Immature natural killer cell (primary cell): ENCODE measurements at places on chromosomes 6 and 20.

DNA sequence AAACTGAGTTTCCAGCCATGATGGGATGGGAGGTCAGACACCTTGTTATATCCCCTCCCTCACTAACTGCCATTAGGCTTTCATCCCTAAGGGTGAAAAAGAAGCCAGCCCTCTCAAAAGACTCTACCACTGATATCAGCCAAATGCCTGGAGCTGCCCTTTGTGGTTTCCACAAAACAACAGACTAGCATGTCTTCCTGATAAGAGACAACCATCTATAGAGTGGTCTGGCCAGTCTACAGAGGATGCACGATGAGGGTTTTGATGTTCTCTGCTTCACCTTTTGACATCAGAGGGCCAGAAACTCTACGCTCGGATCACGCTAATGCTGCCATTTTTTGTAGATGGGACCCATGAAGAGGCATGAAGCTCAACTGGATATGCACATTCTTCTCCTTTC, 61.7 kb upstream of the ARHGAP18 start:
- no peak for DNase-seq
- H3K36me3 ChIP-seq = no peaks in the 10 kb centered on the region
- H3K4me3 ChIP-seq = no peak overlapping the region
- H3K27me3 ChIP-seq = peaks cover 15% of the 10 kb centered on the region
- H3K4me1 ChIP-seq = peaks cover 16% of the 10 kb centered on the region

DNA sequence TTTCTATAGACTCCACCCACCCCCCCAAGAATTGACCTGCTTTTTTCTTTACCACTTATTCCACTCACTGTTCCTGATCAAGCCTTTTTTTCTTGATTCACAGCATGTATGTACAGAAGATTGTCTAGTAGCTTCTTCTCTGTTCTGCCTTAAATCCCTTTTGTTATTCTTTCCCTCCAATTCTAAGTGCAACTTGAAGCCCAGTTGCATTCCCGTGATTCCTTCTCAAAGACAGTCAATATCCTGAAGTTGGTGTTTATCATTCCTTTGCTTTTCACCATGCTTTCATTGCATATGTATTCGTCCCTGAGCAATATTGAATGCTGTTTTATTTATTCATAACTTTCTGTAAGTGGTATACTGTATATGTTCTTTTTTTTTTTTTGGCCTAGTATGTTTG, 21.0 kb downstream of the XRN2 start:
- peaks cover 2% of the 10 kb centered on the region for H3K27me3 ChIP-seq
- H3K4me1 ChIP-seq = peaks cover 64% of the 10 kb centered on the region
- H3K36me3 ChIP-seq = peaks cover 10% of the 10 kb centered on the region
- H3K4me3 ChIP-seq = no peak overlapping the region
- DNase-seq = no peak

- peaks cover 15% of the 10 kb centered on the region for H3K36me3 ChIP-seq
- peaks cover 42% of the 10 kb centered on the region for H3K4me1 ChIP-seq
- peak; percentile 86 for DNase-seq
- H3K4me3 ChIP-seq = peak overlapping the region; percentile 77
Observed at GRCh38 chr20:37990571-37991151, 42.6 kb downstream of the TTI1 start.

- no peaks in the 10 kb centered on the region for H3K36me3 ChIP-seq
- H3K27me3 ChIP-seq = no peaks in the 10 kb centered on the region
- no peak overlapping the region for H3K27ac ChIP-seq
- H3K4me1 ChIP-seq = no peaks in the 10 kb centered on the region
- DNase-seq = no peak
- no peak overlapping the region for H3K4me3 ChIP-seq
Observed at GRCh38 chr20:56004611-56005388, 519 bp downstream of the CBLN4 start.

DNA sequence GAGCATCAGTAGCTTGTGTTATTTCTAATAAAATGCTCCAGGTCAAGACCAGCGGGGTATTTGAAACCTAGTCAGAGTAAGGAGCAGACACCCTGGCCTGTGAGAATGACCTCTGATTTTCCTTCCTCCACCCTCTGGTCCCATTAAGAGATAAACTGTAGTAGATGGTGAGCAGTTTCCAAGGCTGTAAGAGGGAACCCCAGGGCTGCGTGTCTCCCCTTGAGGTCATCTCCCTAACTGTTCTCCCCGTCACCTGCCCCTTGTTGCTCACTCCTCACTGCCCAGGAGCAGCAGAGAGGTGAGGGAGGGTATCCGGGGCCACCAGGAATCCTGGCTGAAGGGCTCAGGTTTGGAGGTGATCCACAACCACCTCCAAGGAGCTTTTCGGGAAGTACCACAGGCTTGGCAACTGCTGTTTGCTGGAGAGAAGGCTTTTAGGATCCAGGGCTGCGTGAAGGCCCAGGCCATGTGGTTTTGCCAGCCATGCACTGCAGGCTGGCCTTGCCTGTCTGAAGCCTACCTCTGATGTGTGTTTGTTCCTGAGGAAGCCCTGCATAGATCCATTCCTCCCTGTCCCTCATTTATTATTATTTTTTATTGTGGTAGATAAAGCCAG, 62.5 kb downstream of the RREB1 start:
- no peak for DNase-seq
- H3K27ac ChIP-seq = peak overlapping the region; percentile 66
- no peak overlapping the region for H3K4me3 ChIP-seq
- no peaks in the 10 kb centered on the region for H3K36me3 ChIP-seq
- H3K27me3 ChIP-seq = no peaks in the 10 kb centered on the region
- H3K4me1 ChIP-seq = peaks cover 34% of the 10 kb centered on the region

GRCh38 chr20:63024573-63025392, 18.0 kb upstream of the BHLHE23 start:
- DNase-seq = no peak
- peaks cover 8% of the 10 kb centered on the region for H3K27me3 ChIP-seq
- H3K4me3 ChIP-seq = no peak overlapping the region

GRCh38 chr6:96032661-96033060, 16.9 kb downstream of the FUT9 start:
- H3K27ac ChIP-seq = no peak overlapping the region
- DNase-seq = no peak
- no peak overlapping the region for H3K4me3 ChIP-seq
- H3K36me3 ChIP-seq = no peaks in the 10 kb centered on the region
- H3K4me1 ChIP-seq = no peaks in the 10 kb centered on the region

- H3K4me3 ChIP-seq = no peak overlapping the region
- H3K4me1 ChIP-seq = no peaks in the 10 kb centered on the region
- no peak for DNase-seq
- H3K27ac ChIP-seq = no peak overlapping the region
- H3K27me3 ChIP-seq = no peaks in the 10 kb centered on the region
Observed at GRCh38 chr6:78599526-78599925, 267.8 kb upstream of the IRAK1BP1 start.

DNA sequence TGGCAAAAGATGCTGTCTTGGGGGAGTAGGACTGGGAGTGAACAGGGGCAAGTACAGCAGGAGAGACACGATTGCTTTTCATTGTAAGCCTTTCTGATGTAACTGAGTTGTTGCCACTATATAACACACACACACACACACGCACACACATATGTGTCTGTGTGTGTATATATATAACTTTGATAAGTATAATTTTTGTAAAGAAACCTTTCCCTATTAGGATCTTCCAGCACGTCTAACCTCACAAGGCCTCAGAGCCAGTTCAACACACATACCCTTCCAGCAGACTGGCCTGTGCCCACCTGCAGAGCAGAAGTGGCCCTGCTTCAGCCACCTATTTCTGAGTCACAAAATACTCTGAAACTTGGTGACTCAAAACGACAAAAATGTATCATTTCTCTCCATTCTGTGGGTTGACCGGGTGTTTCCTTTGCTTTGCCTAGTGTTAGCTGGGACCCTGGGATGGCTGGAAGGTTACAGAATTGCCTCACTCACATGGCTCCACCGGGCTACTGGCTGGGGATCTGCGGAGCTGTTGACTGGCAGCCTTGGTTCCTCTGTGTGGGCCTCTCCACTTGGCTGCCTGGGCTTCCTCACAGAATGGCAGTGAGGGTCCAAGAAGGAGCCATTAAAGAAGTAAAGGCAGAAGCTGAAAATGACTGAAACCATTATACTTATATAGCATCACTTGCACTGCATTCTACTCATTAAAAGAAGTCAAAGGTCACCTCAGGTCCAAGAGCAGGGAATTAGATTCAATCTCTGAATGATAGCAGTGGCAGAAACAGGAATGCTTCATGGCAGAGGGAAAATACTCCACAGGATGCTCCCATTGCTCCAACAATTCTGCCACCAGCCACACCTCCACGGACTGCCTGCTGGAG, 126.4 kb downstream of the BANF2 start:
- no peaks in the 10 kb centered on the region for H3K27me3 ChIP-seq
- no peaks in the 10 kb centered on the region for H3K36me3 ChIP-seq
- H3K27ac ChIP-seq = no peak overlapping the region
- no peaks in the 10 kb centered on the region for H3K4me1 ChIP-seq
- DNase-seq = no peak

DNA sequence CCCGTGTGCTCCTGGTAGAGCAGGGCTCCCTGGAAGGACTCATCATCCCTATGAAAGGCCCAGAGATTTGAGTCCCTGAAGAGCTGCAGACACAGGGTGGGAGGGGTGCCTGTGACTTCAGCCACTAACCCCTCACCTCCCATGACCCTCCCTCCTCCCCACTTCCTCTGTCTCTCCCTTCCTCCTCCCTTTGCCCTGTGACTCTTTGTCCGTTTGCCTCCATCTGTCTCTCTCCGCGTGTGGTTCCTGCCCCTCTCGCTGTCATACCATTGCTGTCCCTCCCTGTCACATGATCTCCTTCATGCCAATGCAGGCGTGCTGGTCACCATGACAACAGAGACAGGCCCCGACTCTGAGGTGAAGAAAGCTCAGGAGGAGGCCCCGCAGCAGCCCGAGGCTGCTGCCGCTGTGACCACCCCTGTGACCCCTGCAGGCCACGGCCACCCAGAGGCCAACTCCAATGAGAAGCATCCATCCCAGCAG, 19.0 kb downstream of the EPB41L1 start:
- no peak overlapping the region for H3K4me3 ChIP-seq
- peaks cover 4% of the 10 kb centered on the region for H3K4me1 ChIP-seq
- peaks cover 3% of the 10 kb centered on the region for H3K27me3 ChIP-seq

DNA sequence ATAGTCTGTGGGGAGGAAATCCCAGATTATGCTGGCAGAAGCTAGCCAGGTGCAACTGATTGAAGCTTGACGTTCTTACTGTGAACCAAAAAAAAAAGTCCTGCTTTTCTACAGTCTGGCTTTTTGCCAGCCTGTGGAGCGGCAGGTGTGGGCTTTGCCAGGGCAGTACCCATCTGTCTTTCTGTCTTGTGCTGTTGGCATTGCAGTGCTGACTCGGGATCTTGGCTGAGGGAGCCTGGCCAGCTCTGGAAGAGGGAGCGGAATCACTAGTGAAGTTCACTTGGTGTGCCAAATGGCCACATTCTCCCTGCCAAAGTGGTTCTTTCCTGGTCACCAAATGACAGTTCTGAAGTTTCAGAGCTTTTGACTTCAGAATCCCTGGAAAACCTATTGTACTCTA, 5.0 kb downstream of the KIF3B start:
- no peaks in the 10 kb centered on the region for H3K27me3 ChIP-seq
- no peak overlapping the region for H3K4me3 ChIP-seq
- peaks cover 46% of the 10 kb centered on the region for H3K4me1 ChIP-seq
- H3K36me3 ChIP-seq = no peaks in the 10 kb centered on the region

GRCh38 chr6:29967379-29968010, 25.2 kb downstream of the HLA-A start:
- H3K27ac ChIP-seq = no peak overlapping the region
- H3K4me1 ChIP-seq = peaks cover 46% of the 10 kb centered on the region
- H3K4me3 ChIP-seq = no peak overlapping the region
- H3K36me3 ChIP-seq = peaks cover 3% of the 10 kb centered on the region

GRCh38 chr6:104537180-104537579, 322.5 kb downstream of the HACE1 start:
- no peak overlapping the region for H3K27ac ChIP-seq
- no peak overlapping the region for H3K4me3 ChIP-seq
- peaks cover 3% of the 10 kb centered on the region for H3K27me3 ChIP-seq
- no peaks in the 10 kb centered on the region for H3K4me1 ChIP-seq

DNA sequence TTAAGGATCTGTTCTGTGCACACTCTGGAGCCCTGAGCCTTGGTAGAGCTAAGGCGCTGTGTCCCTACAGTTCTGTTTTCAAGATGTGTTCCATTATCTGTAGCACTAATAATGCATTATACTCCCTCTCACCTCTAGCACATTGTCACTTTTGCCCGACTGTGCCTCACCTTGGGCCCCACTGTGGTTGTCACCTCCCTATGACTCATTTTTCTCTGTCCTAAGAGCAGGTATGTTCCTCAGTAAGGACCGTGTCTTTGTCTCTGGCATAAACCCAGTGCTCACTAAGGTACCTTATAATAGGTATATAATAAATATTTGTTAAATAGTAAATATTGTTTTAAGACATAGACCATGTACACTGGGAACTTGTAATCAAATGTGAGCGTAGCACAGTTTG, 942.5 kb upstream of the CITED2 start:
- H3K27me3 ChIP-seq = no peaks in the 10 kb centered on the region
- H3K4me1 ChIP-seq = no peaks in the 10 kb centered on the region
- H3K27ac ChIP-seq = no peak overlapping the region
- no peak overlapping the region for H3K4me3 ChIP-seq
- DNase-seq = no peak

- H3K36me3 ChIP-seq = no peaks in the 10 kb centered on the region
- H3K4me3 ChIP-seq = no peak overlapping the region
- DNase-seq = no peak
- peaks cover 8% of the 10 kb centered on the region for H3K27me3 ChIP-seq
Observed at GRCh38 chr20:64140956-64141355, 23.3 kb upstream of the MYT1 start.

DNA sequence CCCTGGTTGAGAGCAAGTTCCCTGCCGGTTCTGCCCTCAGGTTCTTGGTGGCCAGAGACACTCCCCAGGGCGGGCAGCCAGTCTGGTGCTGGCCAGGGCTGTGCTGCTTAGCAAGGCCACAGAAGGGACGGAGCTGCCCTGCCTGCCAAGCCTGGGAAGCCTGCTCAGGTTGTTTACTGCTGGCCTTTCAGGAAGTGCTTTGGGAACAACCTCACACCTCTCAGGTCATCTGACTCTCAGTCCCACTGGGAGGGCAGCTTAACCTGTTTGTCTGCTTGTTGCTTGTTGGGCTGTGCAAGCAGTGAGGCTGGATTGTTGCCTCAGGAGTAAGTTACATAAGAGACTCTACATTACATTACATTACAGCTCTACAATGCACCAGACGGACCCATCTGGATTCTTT, 75.8 kb upstream of the AFDN start:
- H3K27ac ChIP-seq = no peak overlapping the region
- no peak for DNase-seq
- no peaks in the 10 kb centered on the region for H3K27me3 ChIP-seq
- no peak overlapping the region for H3K4me3 ChIP-seq
- H3K4me1 ChIP-seq = no peaks in the 10 kb centered on the region
- H3K36me3 ChIP-seq = no peaks in the 10 kb centered on the region

DNA sequence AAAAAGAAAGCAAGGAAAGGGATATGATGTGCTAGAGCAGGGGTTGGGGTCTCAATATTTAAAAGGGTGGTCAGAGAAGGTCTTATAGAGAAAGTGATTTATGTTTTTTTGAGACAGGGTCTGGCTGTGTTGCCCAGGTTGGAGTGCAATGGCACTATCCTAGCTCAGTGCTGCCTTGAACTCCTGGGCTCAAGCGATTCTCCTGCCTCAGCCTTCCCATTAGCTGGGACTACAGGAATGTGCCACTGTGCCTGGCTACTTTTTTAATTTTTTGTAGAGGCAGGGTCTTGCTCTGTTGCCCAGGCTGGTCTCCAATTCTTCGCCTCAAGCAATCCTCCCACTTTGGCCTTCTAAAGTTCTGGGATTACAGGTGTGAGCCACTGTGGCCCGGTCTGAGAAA, 433.3 kb downstream of the CDC5L start:
- DNase-seq = no peak
- H3K4me3 ChIP-seq = no peak overlapping the region
- no peak overlapping the region for H3K27ac ChIP-seq
